ENCODE measurements at places on chromosomes 1 and 21. TPM values are rescaled to one million over a fixed set of nuclear protein-coding genes. Genes with fewer than 3 reads are reported as not detected.

RCSD1 gene
- total RNA-seq = 8.4 TPM

SMG7 gene
- 69.9 TPM for total RNA-seq

LCE2C gene
- total RNA-seq = not detected

CAPN8 gene
- total RNA-seq = 59.0 TPM

SAMSN1 gene
- 6.5 TPM for total RNA-seq

TRIM62 gene
- 5.2 TPM for total RNA-seq

RUSC1 gene
- total RNA-seq = 60.6 TPM

ATP1A2 gene
- 4.0 TPM for total RNA-seq

DNA sequence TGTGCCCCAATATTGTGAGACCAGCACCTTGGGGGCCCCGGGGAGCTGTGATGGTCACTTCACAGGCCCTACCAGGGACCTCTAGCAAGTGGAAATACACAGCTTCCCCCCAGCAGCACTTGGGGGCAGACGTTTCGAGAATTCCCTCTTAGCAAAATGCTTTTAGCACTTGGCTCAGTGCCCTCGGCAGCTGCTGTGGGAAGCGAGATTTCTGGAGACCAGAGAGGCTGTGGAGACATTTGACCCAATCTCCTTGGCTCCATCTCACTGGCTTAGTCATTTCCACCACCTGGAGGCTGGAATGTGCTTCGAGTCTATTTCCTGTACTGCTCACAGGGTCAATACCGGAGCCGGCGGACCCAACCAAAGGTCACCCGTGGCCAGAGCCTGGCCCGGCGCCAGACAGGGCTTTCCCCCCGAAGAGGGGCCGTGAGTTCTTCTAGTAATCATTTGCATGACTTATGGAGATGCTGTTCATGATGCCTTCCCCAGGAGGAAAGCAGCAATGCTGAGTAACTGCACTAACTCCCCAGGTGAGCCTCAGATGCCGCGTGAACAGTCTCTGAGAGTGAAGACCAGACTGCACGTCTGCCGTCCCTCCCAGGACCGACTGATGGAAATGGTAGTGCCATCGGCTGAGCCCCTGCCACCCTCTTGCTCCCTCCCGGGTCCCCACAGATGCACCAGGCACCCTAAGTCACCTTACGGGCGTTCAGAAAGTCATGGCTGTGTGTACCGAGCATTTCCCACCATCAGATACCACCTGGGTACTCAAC lies 4.4 kb upstream of the C2CD2 start:
- no peak for DNase-seq

GRCh38 chr21:40760821-40761220 lies 86.1 kb downstream of the DSCAM start:
- DNase-seq = no peak

- DNase-seq = no peak
Observed at GRCh38 chr1:109794319-109795132, 30.8 kb upstream of the EPS8L3 start.

- DNase-seq = no peak
Observed at GRCh38 chr1:6001992-6002576, 9.9 kb upstream of the NPHP4 start.

GRCh38 chr1:235734335-235734734 lies 84.8 kb upstream of the GNG4 start:
- DNase-seq = no peak

DNA sequence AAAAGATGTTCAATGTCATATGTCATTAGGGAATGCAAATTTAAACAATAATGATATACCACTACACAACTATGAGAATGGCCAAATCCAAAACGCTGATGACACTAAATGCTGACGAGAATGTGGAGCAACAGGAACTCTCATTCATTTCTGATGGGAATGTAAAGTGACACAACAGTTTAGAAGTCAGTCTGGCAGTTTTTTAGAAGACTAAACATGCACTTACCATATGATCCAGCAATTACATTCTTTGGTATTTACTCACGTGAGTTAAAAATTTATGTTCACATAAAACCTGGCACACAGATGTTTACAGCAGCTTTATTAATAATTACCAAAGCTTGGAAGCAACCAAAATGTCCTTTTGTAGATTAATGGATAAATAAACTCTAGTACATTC lies 110.4 kb upstream of the C1orf21 start:
- DNase-seq = no peak

- no peak for DNase-seq
Observed at GRCh38 chr21:44544566-44544965, 4.6 kb upstream of the KRTAP10-1 start.

GRCh38 chr1:24416666-24417391 lies 1.2 kb downstream of the NIPAL3 start:
- no peak for DNase-seq

DNA sequence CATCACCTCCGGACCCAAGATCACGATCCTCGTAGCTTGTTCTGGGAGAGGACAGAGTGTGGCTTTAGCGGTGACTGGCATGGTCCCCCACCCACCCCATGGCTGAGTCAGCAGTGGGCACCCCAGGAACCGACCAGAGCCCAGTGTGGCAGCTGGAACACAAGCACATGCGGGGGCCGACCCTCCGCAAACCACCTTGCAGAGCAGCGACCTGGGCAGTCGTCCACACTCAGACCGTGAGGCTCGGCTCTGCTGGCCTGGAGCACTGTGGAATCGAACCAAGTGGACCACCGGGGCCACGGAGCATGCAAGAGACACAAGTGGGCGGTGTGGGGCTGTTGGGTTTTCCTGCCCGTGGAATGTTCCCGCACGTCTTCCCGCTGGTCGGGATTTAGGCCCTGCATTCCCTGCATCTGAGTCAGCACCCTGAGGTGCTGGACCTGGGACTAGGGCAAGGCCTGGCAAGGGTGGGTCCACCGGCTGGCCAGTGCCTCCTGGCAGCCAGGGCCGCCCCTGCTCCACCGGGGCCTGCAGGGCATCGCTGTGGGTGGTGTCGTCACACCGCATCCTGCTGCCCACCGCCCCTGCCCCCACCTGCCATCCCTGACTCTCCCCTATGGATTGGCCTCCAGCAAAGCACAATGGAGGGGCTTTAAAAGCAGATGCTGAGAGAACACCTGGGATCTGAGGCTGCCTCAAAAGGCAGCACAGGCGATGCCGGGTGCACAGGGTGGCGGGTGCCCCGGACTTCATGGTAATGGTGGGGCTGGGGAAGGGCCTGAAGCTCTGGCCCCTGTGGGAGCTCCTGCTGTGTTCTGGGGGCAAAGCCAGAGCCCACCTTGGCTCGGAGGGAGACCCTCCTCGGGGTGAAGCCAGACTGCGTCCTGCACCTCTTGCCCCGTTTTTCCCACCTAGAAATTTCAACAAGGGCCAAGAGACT lies 18.5 kb downstream of the MORN1 start:
- peak; percentile 17 for DNase-seq

DNA sequence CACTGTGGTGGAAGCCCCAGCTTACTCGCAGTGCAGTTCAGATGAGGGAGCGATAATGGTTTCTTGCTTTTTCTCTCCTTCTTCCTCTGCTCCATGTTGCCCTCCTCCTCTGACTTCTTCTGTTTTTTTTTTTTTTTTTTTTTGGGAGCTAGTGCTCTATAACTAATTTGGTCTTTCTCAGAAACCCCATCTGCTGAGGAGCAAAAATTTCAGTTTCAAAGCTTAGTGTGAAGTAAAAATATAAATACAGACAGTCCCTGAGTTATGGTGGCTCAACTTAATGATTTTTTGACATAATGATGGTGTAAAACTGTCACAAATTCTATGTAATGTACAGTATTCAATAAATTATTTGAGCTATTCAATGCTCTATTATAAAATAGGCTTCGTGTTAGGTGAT lies 120.7 kb downstream of the TBX19 start:
- DNase-seq = no peak

DNA sequence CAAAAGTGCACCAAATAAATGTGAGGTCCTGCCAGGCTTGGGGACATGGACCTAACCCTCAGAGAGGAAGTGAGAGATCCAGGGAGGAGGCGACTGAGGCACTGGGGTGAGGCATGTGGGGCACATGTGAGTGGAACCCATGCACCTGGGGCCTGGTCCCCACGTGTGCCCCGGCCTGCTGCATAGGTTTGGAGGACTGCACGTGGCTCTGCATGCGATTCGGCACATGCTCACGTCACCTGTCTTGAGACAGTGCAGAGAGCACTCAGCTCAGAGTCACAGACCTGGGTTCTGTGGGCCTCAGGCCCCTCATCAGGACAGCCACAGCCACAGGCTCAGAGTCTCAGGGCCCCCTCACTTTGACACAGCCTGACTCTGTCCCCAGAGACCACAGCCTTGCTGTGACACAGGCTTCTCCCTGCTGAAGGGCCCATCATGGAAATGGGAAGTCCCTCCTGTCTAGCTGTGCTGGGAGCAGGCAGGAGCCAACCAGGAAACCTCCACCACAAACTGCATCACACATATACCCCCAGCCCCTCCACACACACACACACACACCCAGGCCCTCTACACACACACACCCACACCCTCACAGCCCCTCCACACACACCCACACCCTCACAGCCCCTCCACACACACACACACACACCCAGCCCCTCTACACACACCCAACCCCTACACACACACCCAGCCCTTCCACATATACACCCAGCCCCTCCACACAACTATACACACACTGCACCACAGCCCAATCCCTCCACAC lies 48.2 kb downstream of the SLC9A1 start:
- DNase-seq = no peak

- no peak for DNase-seq
Observed at GRCh38 chr1:243447844-243448243, 192.0 kb downstream of the SDCCAG8 start.

GRCh38 chr21:28485301-28486022 lies 507.2 kb downstream of the LTN1 start:
- DNase-seq = no peak

GRCh38 chr1:205505791-205506190 lies 1.3 kb downstream of the CDK18 start:
- peak; percentile 60 for DNase-seq

- no peak for DNase-seq
Observed at GRCh38 chr1:225598847-225599246, 54.1 kb downstream of the ENAH start.

- DNase-seq = peak; percentile 77
Observed at GRCh38 chr1:205543351-205544301, 39.2 kb downstream of the CDK18 start.

DNA sequence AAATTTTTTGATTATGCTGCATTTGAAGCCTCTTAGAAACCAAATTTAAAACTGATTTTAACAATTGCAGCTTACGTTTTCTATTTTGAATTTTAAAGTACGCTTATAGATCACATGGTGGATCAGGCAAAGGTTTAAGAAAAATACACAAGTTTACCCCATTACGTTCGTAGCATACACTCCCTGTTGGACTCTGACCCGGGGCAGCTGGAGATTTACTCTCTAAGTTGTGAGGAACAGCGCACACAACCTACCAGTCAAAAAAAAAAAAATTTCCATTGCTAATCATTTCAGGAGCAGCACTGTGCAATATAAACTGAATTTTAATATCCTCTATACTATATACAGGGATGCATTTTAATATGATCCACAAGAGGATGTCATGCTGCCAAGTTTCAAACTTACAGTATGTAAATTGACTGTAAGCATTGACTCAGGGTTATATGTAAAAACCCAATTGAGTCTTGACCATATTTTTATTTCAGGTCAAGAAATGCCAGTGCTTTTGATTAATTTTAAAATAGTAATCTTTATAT lies 20.4 kb downstream of the CSDE1 start:
- no peak for DNase-seq

GRCh38 chr1:110673805-110674336 lies 869 bp downstream of the KCNA3 start:
- DNase-seq = peak; percentile 71

DNA sequence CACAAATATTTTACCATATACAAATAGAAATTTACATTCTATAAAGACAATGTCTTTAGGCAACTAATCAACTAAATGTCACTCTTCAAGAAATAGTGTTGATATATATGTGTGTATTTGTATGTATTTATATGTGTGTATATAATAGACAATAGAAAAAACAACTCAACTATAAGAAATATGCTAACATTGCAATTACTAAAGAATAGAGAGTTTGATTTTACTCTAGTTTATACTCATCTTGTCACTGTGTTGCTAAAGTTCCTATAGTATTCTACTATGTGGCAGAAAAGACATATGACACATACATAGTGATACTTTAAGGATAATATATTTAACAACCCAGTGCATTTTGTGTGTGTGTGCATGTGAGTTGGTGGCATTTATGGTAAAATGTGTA lies 1728.3 kb downstream of the PLA2G4A start:
- no peak for DNase-seq

- DNase-seq = no peak
Observed at GRCh38 chr1:228271701-228272251, 63.9 kb downstream of the OBSCN start.

- no peak for DNase-seq
Observed at GRCh38 chr1:59318271-59318860, 21.5 kb downstream of the FGGY start.

DNA sequence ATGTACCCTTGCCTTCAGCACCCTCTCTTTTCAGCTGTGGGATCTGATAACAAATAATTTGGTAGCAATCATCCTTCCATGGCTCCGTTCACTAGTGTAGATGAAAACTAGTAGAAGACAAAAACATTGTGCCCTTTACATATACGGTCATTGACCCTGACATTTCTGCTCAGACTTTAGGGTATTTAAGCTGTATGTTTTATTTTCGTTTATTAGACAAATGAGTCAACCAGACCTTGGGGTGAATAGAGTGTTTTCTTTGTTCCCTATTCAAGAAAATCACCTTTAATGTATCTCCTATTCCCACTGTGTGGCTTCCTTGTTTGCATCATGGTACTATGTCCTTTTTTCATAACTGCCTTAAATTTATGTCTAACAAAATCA lies 187.3 kb downstream of the VAV3 start:
- no peak for DNase-seq

GRCh38 chr1:166064313-166064926 lies 102.4 kb downstream of the FAM78B start:
- DNase-seq = no peak

GRCh38 chr1:172397221-172397620 lies 23.3 kb upstream of the C1orf105 start:
- DNase-seq = no peak

DNA sequence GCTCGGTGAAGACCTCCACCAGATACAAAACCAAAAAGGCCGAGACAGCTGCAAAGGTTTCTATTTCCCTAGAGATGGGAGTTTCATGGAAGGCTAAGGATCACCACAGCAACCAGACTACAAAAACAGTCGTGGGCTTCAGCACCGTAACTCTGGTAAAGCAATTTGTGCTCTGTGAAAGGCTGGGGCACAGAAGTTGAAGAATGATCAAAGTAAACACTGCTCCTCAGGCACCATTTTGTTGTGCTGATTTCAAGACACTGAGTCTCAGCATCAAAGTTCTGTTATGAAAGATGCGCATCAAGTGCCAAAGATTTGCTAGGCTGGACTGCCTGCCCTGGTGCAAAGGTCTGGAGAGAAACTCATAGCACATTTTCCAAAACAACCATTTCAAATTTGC lies 116.2 kb downstream of the TGFBR3 start:
- no peak for DNase-seq
